ENCODE measurements at places on chromosomes 11 and 22.

- DNase-seq = no peak
Measured at GRCh38 chr22:46322711-46323110, 12.8 kb upstream of the TRMU start.

GRCh38 chr11:35671396-35672127 lies 9.0 kb downstream of the TRIM44 start:
- DNase-seq = no peak

- DNase-seq = no peak
Measured at GRCh38 chr11:4546878-4547277, 1.9 kb downstream of the OR52M1 start.

GRCh38 chr11:134008634-134009071 lies 51.9 kb upstream of the IGSF9B start:
- no peak for DNase-seq

- DNase-seq = peak; percentile 65
Measured at GRCh38 chr22:41367680-41368542, 13.8 kb upstream of the TEF start.

- no peak for DNase-seq
Measured at GRCh38 chr22:41638124-41638523, 17.0 kb downstream of the XRCC6 start.

Measured in dorsolateral prefrontal cortex (tissue), 122 donors.